ENCODE measurements at places on chromosomes 16 and 17.

GRCh38 chr16:80027007-80027965 is 426.7 kb upstream of the MAF start:
- DNase-seq, result peak; percentile 11

GRCh38 chr16:15993946-15994665 is 44.7 kb downstream of the ABCC1 start:
- no peak for DNase-seq

- no peak for DNase-seq
Observed at GRCh38 chr16:8510160-8510559, 80.2 kb downstream of the TMEM114 start.

DNA sequence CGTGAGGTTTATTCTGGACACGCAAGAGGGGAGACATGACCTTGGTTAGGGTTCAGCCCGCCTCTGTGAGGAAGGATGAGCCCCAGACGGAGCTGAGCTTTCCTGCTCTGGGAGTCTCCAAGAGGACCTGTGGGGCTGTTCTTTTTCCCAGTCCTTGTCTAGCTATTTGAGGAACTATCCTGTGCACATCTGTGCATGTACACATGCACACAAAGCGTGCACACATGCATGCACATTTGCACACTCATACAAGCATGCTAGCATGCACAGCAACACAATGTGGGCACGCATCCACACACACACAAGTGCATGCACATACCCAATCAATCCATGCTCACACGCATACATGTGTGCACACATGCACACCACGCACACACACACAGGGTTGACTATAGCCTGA is 40.4 kb downstream of the ABCC6 start:
- DNase-seq, result no peak

GRCh38 chr16:27582883-27583282 is 32.9 kb downstream of the KATNIP start:
- no peak for DNase-seq

- DNase-seq, result no peak
Observed at GRCh38 chr17:63961355-63962212, 11.1 kb downstream of the SCN4A start.

DNA sequence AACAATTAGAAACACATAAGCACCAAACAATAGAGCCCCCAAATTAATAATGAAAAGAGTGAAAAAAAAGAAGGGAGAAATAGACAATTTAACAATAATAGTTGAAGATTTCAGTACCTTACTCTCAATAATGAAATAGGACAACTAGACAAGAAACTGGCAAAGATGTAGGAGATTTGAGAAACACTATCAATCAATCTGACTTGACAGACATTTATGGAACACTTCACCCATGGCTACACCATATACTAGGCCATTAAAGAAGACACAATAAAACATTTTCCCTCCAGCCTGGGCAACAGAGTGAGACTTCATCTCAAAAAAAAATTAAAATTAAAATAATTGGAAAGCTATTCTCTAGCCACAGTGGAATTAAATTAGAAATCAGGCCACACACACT is 5.0 kb upstream of the DUS1L start:
- DNase-seq, result no peak

GRCh38 chr16:18827890-18828289 is 26.5 kb upstream of the ARL6IP1 start:
- no peak for DNase-seq

DNA sequence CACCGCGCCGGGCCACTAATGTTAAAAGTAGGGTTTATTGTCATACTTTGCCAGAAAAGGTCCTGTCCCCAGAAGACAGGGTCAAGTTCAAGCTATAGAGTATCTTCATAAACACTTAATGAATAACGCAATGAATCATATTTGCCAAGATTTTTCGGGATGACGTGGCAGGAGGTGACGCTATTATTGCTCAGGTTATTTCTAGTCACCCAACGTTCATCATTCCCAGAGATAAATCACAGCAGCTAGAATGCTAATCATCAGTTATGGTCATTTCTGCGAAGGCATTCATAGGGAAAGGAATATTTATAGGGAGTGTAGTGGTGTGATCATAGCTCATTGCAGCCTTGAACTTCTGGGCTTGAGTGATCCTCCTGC is 2.0 kb downstream of the TMC5 start:
- no peak for DNase-seq

GRCh38 chr17:82678265-82678891 is 20.1 kb downstream of the RAB40B start:
- DNase-seq, result no peak

DNA sequence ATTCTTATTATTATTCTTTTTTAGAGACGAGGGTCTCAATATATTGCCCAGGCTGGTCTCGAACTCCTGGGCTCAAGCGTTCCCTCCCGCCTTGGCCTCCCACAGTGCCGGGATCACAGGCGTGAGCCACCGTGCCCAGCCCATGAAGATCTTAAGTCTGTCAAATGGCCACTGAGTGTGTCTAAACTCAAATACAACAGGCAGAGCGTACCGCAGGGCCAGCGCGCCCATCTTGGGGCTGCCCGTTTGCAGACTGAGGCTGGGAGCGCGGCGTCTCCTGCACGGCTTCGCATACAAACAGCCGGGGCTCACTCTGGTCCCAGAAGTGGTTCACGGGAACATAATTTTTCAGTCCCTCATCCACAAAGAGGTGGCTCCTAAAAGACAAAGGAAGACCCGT is 30.3 kb downstream of the TMEM204 start:
- DNase-seq, result no peak

- DNase-seq, result no peak
Observed at GRCh38 chr17:81422776-81423697, 27.8 kb downstream of the BAHCC1 start.

DNA sequence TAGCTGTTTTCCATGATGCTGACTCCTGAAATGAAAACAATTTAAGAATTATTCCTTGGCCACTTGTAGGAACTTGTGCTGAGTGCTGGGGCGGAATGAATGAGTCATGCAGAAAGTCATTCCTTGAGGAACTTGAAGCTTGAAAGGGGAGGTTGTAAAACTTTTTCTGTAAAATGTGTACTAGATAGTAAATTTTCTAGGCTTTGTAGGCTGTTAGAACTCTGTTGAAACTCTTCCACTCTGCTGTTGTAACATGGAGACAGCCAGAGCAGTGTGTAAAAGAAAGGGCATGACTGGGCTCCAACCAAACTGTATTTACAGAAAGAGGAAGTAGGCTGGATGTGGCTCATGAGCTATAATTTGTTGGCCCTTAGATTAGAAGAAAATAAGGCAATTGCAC is 46.1 kb downstream of the ABCA8 start:
- no peak for DNase-seq

- no peak for DNase-seq
Observed at GRCh38 chr17:12789481-12790248, at the start of gene ARHGAP44. Gene ARHGAP44, plus strand, starts transcription at chr17:12789498. Its CDS starts 341 bp downstream, at chr17:12789839.

DNA sequence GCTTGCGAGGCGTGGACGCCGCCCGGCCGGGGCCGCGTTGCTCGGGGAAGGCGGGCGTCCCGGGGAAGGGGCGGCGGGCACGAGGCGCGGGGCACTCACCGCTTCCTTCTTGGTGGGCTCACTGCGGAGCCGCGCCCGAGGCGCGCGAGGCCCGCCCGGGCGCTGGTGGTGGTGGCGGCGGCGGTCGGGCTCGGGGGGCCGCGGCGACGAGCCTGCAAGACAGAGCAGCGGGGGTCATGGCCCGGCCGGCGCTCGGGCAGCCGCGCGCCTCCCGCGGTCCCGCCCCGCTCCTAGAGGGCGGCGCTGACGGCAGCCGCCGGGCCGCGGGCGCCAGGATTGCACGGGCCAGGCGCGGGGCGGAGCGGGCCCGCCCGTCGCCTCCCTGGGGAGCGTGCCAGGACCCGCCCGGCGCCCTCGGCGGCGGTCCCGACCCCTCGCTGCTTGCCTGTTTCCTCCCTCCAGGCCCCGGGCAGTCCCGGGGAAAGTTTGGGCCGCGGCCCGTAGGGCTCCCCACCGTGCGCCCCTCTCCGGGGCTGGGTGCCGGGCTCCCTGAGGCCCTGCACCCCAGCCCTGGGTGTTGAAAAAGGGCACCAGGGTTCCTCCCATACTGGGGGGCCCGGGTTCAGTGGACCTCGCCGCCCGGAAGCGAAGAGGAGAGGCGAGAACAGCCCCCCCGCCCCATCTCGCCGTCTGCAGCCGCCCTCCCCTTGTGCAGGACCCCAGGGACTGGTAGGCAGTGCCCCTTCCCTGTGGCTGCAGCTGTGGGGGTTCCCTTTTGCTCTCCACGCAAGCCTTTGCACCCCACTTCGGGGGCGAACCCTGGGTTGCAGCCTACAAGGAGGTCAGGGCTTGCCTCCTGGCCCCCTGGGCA is at the start of gene C16orf74:
C16orf74 (minus strand) TSS at position 270 of the 871 bp plus-strand sequence. CDS start 15,879 bp downstream, outside the sequence.
- no peak for DNase-seq

GRCh38 chr17:60006160-60006559 is 41.6 kb upstream of the RNFT1 start:
- DNase-seq, result no peak

DNA sequence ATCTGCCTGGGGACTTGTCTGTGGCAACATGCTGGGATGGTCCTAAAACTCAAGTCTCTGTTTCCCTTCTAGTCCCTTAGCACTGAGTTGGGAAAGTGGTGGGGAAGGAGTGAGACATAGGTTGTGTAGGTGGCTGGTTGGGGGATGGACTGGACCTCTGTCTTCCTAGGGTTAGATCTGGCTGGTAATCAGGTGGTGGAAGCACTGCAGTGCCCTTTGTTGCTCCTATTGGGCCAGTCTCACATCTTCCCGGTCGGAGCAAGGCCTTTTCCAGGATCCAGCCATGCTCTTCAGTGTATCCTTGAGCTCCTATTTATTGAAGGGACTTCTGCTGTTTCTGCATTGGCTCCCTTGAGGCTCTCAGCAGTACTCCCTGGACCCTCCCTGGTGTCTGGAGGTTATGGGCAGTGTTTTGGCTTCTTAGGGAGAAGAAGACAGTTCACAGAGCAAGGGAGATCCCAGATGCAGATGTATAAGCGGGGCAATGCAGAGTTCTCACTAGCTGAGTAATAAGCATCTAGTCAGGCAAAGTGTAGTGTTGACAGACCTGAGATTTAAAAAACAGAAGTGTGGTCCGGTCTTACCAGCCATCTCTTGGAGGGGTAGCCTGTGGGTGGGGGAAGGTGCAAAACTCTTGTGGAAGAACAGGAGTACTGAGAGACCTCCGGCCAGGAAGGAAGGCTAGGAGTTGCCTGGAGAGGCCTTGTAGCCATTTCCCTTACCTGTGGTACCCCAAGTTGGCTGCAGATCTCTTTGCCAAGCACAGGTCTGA is 1.3 kb upstream of the NUTF2 start:
- DNase-seq, result no peak

GRCh38 chr16:89406277-89406888 is 84.0 kb downstream of the ANKRD11 start:
- DNase-seq, result no peak

- no peak for DNase-seq
Observed at GRCh38 chr16:53053967-53054669, 673 bp upstream of the CHD9 start.

- DNase-seq, result no peak
Observed at GRCh38 chr16:71504901-71505300, 15.8 kb upstream of the ZNF19 start.

- DNase-seq, result no peak
Observed at GRCh38 chr17:77698903-77699623, 259.4 kb upstream of the TNRC6C start.

DNA sequence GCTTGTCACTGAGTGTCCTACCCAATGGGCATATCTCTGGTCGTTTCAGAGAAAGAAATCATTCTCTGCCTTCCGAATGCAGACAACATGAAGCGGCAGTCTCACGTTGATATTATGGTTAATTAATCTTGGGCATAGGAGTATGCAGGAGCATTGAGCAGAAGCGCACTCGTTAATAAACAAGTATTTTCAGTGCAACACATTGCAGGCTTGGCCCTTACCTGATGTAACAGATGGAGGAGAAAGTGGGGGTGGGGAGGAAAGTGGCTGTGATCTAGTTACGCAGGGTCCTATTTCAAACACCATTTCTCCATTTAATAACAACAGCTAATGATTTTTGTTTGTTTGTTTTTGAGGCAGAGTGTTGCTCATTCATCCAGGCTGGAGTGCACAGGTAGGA is 414.0 kb upstream of the RBFOX1 start:
- DNase-seq, result no peak

DNA sequence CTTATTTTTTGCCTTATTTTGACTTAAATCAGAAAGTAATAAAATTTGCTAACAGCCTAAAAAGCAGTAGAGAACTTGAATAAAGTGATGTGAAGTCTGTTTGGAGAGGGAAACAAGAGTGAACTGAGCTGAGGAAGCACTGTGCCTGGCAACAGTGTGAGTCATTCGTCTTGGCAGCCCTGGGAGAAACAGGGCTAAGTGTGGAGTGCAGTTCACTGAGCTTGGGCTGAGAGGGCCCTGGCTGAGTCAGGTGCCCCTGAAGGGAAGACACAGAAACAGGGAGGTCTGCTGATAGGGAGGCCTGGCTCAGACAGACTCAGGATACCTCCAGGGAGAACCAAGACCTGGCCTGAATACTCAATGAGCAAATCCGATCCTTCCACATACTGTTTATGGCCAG is 132.1 kb downstream of the HS3ST4 start:
- no peak for DNase-seq

GRCh38 chr17:46819906-46820351 is 1.4 kb upstream of the WNT3 start:
- DNase-seq, result no peak

DNA sequence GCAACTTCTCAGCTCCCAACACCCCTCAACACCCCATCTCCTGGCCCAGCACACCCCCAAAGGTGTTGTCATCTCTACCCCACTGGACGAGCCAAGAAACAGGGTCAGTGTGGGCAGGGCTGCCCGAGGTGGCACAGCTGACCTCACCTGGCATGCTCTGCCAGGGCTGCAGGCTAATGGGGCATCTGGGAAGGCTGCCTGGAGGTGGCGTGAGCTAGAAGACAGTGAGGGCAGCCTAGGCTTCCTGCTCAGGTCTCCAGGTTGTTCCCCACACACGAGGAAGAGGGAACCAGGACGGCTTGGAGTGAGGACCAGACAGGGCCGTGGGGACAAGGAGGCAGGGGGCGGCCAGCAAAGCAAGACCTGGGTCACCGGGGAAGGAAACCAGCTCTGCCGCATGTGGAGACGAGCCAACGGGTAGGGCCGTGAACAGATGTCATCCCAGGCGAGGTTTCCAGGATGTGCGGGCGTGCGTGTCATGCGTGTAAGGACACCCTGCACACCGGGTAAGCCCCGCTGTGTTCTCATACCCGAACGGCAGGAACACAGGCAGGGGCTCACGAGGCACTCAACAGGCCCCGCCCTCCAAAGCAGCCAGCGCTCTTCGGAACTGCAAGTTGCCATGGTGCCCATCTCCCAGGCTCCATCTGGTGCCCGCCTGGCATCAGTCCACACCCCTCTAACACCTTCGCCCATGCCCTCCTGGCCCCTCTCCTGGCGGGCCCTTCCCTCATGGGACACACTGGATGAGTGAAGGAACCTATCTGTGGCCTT is 29.6 kb upstream of the PVALEF start:
- no peak for DNase-seq

DNA sequence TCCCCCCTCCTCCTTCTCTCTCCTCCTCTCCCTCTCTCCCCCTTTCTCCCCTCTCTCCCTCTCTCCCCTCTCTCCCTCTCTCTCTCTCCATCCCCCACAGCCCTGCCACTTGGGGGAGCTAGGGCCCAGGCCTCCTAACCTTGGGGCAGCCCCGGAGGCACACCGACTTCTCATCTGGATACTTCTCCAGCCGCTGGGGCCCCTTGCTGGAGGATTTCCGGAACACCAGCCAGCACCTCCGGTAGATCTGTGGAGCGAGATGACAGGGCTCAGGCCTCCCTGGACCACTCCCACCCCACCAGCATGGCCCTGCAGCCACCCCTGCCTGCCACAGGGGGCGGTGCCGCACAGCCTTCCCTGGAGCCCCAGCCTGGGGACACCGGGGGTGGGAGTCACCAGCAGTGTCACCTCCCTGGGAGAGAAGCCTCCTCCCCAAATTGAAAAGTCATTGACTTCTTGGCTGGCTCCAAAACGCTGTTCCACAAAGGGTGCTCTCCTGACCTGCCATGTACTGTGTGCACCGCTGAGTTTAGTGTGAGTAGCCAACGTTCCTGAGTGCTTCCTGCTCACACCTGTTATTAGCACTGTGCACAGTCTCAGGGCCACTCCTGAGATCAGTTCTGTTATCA is 10.5 kb downstream of the DOK4 start:
- DNase-seq, result peak; percentile 26

Data from stimulated activated CD8-positive, alpha-beta memory T cell treated with anti-CD3 and anti-CD28 coated beads, Interleukin-7, amount 100 ng/mL, for 1 hour (primary cell).